Lung microvascular endothelial cell (primary cell): ENCODE measurements at places on chromosomes 16 and 17. TPM values are rescaled to one million over a fixed set of nuclear protein-coding genes. Genes with fewer than 3 reads are reported as not detected.

MRPS23 gene
- 22.0 and 24.0 TPM in 2 replicates for total RNA-seq

CSNK1D gene
- 38.8 and 41.3 TPM in 2 replicates for total RNA-seq

ATP1B2 gene
- total RNA-seq = not detected in 2 replicates

DNA sequence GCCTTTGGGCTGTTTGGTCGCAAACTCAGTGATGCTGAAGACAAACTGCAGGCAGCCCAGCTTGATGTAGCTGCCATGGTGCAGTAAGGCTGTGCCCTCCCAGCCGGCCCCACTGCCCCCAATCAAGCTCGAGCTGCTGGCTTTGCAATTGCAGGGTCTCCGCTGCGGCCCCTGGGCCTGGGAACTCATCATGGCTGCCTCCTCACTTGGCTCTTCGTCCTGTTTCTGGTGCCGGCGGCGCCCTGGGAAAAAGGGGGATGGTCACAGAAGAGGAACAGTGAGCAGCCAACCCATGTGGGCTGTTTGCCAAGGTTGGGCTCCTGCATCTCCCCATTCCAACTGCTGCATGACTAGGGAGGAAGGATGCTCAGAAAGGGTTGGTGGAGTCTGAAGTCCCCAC is 3.4 kb upstream of the DHRS13 start:
- no peak for DNase-seq

DNA sequence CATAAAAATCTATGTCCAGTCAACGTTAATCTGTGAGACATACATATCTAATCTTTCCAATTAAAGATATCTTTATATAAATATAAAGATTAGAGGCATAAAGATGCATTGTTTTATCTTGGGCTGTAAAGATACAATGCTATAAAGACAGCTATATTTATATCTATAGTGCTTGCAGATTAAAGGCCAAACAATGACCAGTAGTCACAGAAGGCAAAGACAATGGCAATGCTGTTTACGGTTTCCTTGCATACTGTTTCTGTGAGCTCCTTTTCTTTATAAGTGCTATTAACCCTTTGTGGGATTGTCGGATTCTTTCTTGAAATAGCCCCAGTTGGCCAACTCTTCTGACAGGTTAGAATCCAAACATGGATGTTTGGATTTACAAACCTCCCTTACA is 85.5 kb upstream of the SALL1 start:
- no peak for DNase-seq

GRCh38 chr17:72063262-72063661 is 57.6 kb upstream of the SOX9 start:
- DNase-seq = no peak

DNA sequence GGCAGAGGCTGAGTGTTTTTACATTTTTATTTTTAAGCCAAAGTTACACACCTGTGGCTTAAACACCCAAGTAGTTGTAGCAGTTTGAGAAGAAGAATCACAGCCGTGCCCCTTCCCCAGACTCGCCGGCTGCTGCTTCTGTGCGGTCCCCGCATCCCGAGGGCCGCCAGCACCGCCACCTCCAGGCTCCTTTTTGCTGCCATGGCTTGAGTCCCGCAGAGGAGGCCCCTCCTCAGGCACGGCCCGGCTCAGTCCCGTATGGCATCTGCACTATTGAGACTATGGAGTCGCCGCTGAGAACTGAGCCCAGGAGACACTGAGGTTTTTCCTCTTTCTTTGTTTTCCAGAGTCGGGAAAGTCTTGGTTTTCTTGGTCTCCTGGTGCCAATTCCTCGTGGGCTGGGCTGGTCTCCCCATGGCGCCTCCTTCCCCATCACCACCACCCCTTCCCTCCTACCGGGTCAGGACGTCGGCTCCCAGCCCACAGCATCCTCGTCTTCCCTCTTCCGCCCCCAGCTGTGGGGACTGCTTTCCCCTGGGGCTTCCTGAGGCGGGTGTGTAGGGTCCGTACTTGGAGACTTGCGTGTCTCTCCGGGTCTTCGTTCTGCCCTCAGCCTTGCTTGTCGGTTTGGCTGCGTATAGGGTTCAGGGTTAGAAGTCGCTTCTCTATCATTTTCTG is 32.6 kb upstream of the CDH15 start:
- no peak for DNase-seq

DNA sequence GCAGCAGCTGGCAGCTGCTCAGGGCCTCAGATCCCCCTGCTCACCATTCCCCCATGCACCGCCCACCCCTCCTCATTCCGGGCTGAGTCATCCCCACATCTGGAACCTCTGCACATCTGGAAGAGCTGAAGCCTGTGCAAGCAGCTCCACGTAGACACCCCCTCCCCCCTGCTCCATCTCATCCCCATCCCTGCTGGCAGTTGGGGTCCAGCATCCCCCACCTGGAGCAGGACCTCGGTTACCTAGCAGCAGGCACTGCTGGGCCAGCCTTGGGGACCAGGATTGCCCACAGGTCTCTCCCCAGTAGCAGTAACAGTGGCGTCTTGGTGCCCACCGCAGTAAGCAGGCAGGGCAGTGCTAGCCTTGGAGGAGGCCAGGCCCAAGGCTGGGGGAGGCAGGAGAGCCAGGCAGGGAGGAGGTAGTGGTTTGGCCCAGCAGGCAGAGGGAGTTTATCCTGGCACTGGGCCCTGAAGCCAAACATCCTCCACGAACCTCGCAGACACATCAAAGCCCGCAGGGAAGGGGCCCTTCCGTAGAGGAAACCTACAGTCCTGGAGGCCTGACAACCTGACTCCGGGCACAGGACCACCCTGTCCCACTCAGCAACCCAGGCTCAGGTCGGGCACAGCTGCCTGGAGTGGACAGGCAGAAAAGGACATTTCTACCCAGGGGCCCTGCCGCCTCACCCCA is 7.7 kb upstream of the TMEM92 start:
- DNase-seq = peak; percentile 29

GRCh38 chr17:28763137-28763799 is 19.5 kb downstream of the TRAF4 start:
- no peak for DNase-seq

DNA sequence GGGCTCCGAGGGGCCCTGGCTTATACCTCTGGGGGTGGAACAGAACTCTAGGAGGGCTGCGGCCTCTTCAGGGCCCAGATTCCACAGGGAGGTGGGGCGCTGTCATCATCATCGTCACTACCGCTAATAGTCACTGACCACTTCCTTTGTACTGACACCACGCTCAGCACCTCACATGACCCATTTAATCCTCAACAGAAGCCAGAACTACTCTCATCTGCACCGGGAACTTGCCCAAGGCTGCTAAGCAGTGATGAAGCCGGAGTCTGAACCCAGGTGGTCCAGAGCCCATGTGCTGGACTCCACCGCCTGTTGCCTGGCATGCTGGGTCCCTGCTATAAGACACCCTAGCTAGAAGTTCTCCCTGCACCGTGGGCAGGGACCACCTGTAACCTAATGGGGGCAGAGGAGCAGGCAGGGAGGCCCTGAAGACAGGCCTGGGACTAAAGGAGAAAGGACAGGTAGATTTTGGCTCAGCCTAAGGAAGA is 12.0 kb downstream of the UNC13D start:
- peak; percentile 76 for DNase-seq

- no peak for DNase-seq
These were observed 55.3 kb upstream of the ERCC4 start for GRCh38 chr16:13864689-13865088.

DNA sequence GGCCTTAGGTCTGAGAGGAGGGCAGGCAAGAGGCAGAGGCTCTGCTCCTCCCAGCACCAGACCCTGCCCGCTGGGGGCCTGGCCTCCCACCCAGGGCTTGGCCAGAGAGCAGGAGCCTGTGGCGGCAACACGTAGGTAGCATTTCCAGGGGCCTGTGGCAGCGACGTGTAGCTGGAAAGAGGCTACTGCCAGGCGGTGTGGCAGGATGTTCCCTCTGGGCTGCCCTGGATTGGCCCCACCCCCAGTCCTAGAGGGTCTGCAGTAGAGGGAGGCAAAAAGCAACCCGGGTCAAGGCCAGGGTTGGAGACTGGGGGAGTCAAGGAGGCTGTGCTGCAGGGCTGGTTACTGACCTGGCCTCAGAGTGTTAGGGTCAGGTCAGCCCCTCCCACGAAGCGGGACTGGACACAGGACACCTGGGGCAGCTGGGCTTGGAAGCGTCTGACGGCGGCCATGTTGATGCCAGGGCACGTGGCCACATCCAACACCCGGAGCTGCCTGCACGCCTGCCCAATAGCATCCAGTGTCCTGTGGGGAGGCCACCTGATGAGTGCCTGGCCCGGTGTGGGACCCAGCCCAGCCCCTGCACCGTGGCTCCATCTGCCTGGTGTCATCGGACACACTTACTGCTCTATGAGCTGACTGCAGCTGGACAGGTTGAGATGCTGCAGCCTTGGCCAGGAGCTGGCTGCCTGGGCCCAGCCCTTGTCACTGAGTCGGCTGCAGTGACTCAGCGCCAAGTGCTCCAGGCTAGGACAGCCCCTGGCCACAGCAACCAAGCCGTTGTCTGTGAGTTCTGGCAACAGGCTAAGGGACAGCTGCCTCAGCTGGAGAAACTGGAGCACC is 8.5 kb downstream of the ELMO3 start:
- no peak for DNase-seq

GRCh38 chr17:32520104-32520701 is 33.4 kb downstream of the CDK5R1 start:
- DNase-seq = peak; percentile 73

DNA sequence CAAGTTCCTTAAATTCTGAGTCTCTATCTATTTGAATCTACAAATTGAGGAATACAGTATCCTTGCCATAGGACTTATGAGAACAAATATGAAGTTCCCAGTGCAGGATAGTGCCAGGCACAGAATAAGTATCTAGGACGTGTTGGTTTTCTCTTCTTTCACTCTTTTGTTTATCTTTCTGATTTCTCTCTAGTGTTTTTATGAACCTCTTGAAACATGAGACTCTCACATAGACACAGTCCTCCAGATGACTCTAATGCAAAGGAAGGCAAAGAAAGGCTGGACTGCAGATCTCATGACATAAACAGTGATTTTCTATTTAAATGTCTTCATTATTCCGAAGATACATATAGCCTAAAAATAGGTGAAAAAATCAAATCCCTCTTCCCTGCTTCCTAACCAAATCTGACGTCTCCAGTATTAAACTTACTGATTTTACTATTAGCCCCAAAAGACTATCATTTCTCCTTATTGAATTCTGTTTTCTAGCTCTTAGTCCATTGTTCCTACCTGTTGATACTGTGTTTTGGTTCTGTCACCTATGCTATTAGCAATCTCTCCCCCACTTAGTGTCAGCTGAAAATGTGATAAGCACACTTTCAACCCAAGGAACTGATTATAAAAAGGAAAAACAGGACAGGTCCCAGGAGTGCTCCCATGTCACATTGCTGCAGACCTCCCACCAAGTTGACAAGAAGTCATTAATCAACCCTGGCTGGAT is 24.9 kb upstream of the ADAMTS18 start:
- no peak for DNase-seq

DNA sequence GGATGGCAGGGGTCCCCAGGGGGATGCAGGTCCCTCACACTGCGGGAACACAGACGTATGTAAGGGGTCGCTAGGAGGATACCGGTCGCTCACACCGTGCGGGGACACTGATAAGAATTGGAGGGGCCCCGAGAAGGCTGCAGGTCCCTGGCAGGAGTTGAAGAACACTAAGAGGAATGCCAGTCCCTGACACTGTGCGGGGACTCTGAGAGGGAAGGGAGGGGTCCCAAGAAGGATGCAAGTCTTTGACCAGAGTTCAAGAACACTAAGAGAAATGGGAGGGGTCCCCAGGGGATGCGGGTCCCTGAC is 510 bp downstream of the ERCC4 start:
- DNase-seq = no peak

DNA sequence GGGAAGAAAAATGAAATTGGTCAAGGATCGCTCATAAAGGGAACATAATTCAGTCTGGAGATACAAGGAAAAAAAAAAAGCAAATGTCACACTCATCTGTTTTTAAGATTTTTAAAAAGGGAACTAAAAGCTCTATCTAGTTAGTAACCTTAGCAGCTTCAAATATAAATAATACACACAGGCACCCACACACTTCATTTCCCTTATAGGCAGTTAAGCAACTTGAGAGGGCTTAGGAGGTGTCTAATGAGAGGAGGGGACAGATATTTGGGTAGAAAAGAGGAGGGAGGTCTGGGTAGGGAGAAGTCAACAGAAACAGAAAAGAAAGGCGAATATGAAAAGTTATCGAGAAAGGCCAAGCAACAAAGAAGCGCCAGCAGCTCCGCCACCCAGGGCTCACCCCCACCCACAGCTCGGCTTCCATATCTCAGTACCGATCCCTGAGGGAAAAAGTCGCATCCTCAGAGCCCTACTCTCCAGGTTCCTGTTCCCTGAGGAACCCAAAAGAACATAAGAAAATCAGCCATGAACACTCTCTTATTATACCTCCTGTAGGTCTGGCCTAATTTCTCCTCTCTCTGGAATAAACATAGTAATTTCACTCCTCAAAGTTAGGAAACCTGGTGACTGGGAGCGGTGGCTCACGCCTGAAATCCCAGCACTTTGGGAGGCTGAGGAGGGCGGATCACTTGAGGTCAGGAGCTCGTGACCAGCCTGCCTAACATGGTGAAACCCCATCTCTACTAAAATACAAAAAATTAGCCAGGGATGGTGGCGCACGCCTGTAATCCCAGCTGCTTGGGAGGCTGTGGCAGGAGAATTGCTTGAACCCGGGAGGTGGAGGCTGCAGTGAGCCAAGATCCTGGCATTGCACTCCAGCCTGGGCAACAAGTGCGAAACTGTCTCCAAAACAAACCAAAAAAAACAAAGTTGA is 69.6 kb upstream of the RCVRN start:
- no peak for DNase-seq

- DNase-seq = no peak
These were observed 13.2 kb downstream of the CIAPIN1 start for GRCh38 chr16:57434003-57434402.

DNA sequence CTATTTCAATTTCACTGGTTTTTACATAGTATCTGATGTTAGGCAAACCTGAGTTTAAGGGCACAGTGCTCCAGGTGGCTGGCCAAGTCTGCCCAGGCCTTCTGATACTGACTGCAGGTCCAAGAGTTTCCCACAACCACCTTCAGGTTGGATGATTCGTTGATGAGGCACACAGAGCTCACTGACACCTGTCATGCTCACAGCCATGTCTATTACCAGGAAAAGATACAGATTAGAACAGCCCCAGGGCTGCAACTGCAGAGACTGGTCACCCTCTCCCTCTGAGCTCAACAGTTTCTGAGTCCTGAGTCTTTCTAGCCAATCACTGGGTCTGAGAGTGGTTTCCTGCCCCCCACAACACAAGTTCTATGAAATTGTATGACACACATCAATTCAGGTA is 37.2 kb downstream of the MEAK7 start:
- DNase-seq = no peak

DNA sequence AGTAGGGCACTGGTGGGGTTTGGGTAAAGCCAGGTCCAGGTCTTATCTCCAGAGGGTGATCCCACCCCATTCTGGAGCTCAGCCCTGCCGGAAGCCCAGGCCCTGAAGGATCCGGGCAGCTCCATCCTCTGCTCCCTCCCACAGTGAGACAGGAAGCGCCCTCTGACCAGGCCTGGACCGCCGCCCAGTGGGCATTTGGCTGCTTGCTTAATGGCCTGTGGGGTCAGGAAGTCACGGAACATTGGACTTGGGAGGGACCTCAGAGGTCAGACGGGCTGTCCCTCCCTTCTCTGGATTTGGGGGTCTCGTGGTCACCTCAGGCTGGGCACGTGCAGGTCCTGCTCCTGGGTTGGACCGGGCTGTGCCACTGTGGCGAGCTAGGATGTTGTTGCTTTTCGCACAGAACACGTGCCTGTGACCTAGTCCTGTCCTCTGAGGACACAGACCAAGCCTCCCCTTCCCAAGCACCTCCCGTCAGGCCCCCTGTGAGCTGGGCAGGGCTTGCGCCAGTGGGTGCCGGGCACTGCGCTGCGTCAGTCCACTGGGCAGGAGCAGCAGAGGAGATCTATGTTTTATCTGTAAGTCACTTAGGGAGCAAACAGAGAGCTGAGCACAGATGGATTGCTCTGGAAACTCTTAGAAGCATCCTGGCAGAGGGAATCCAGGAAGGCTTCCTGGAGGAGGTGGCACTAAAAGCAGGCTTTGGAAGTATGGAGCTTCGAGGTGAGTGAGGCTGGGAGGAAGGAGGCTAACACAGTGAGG is 49.4 kb upstream of the GSE1 start:
- DNase-seq = peak; percentile 79
